Hypothalamus (tissue), 51 donors: ENCODE measurements at places on chromosomes 1 and 21.

GRCh38 chr1:236166041-236166440 lies 23.7 kb downstream of the GPR137B start:
- DNase-seq: no peak

- DNase-seq: no peak
These were observed 104.7 kb upstream of the KIAA0040 start for GRCh38 chr1:175297291-175297690.

GRCh38 chr1:105874621-105875020 lies 1181.9 kb upstream of the PRMT6 start:
- no peak for DNase-seq

- DNase-seq: no peak
These were observed 41.7 kb upstream of the IFFO2 start for GRCh38 chr1:18998016-18998724.

GRCh38 chr1:201505503-201505890 lies 1.4 kb downstream of the CSRP1 start:
- DNase-seq: no peak

DNA sequence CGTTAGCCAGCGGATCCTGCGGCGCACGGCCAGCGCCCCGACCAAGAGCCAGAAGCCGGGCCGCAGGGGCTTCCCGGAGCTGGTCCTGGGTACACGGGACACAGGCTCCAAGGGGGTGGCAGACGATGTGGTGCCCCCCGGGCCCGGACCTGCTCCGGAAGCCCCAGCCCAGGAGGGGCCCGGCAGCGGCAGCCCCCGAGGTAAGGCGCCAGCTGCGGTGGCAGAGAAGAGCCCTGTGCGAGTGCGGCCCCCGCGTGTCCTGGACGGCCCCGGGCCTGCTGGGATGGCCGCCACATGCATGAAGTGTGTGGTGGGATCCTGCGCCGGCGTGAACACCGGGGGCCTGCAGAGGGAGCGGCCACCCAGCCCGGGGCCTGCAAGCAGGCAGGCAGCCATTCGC lies 24.2 kb downstream of the PANK4 start:
- no peak for DNase-seq

DNA sequence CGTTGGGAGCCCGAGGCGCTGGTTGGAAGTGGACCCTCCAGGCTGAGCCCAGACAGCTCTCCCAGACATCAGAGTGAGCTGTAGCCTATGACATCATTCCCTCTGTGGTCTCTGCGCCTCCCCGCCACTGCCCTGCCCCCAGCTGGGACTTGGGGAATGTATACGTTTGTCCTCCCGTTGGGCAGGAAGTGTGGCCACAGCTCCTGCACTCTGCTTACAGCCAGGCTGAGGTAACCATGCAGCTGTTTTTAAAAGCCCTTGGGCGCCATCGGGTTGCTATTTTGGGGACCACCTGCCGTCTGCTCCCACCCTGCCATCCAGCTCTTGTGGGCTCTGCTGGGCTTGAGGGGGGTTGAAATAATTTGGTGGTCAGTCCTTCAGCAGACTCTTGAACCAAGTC lies 7.8 kb downstream of the VASH2 start:
- DNase-seq: no peak

DNA sequence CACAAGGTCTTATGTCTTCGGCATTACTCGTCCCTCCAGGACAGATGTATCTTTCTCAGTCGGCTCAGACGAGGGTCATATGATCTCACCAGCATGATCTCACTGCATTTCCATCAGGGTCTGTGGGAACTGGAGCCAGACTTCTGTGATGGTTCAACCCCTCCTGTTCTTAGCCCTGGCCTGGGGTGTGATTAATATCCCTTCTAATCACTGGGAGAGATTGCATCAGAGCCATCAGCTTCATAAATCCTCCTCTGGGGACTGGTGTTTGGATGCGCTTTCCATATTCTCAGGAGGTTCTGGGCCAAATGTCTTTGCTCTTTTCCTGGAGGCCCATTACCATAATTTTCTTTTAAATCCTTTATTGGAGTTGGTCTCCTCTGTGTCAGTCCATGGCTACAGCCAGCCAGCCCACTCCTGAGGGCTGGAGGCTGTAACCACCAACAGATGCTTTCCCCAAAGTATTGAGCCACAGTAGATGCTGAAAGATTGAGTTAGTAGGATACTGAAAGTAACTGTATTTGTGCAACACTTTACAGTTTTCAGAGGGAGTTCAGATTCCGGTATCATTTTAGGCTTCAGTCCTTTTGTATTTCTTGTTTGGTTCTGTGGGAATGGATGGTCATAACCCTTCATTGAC lies 20.0 kb downstream of the CACNA1E start:
- DNase-seq: no peak

GRCh38 chr1:183270541-183271141 lies 84.6 kb downstream of the LAMC2 start:
- DNase-seq: no peak

GRCh38 chr21:20856926-20857325 lies 141.3 kb upstream of the NCAM2 start:
- DNase-seq: no peak

GRCh38 chr1:63836830-63837229 lies 63.0 kb downstream of the ROR1 start:
- DNase-seq: no peak

GRCh38 chr1:62142496-62142895 lies 52.2 kb upstream of the L1TD1 start:
- DNase-seq: no peak

- DNase-seq: peak; percentile 40
These were observed 33.1 kb downstream of the PTPRU start for GRCh38 chr1:29269382-29269781.

GRCh38 chr1:231241750-231242149 lies 738 bp downstream of the GNPAT start:
- DNase-seq: peak; percentile 28

GRCh38 chr1:178310685-178311105 lies 186.1 kb downstream of the CLEC20A start:
- DNase-seq: no peak

DNA sequence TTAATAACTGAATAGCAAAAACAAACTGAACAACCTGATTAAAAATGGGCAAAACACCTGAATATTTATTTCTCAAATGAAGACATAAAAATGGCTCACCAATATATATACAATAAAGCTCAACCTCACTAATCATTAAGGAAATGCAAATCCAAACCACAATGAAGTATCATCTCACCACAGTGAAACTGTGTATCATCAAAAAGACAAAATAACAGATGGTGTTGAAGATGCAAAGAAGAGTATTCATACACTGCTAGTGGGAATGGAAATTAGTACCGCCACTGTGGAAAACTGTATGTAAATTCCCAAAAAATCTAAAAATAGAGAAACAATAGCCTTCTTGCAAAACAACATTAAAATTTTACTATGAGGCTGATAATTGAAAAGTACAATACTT lies 1660.1 kb upstream of the B3GALT2 start:
- DNase-seq: no peak

DNA sequence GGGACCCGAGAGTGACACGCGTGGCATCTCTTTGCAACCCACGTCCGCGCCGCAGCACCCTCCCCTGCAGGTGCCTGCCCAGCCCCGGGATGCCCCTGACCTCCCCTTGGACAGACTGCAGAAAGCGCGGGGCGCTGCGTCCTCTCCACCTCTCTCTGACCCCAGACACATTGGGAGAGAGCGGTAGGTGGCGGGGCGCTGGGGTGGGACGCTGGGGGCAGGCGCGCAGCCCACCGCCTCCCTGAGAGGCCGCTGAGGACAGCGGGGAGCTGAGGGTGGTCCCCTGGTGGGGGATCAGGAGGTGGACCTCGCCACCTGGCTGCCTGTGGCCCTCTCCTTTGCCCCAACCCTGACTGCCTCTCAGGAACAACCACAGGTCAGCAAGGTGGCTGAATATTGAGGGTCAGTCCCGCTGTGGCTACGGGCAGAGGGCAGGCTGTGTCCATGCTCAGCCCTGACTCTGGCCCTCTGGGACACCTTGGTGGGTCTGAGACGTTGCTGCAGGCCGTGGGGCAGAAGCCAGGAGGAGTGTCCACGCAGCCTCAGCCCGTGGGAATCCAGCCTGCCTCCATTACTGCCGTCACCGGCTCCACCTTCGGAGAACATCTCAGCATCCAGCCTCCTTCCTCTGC lies 761 bp upstream of the UBE2J2 start:
- DNase-seq: peak; percentile 7

DNA sequence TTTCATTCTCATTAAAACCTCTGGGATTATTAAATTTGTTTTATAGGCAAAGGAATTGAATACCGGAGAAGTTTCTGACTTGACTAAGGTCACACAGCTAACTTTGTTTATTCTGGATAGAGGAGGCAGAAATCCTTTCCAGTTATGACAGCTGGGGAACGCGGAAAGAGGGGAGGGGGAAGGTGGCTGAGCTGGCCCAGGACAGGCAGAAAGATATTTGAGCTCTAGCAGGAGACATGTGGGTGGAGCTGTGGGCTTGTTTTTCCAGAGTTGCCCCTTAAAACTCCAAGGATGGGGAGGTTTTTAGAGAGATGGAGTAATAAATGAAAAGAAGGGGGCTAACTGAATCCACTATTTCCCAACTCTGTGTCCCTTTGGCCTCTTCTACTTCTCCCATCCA lies 27.8 kb downstream of the FOXD2 start:
- no peak for DNase-seq

DNA sequence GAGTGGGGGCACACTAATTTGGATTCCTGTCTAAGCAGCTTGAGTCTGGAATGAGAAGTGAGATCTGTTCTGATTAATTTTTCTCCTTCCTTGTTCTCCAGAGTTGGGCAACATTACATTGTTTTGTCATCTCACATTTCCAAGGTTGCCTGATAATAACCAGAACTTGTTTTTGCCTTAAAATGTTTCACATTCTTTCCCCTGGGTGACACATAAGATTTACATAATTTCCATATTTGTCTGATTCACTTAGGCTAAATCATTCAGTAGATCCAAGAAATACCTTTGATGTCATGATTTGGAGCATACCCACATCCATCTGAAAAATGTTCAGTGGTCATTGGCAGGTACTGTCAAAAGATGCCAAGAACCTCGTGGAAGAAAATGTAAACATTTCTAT lies 60.3 kb downstream of the XCL2 start:
- no peak for DNase-seq

DNA sequence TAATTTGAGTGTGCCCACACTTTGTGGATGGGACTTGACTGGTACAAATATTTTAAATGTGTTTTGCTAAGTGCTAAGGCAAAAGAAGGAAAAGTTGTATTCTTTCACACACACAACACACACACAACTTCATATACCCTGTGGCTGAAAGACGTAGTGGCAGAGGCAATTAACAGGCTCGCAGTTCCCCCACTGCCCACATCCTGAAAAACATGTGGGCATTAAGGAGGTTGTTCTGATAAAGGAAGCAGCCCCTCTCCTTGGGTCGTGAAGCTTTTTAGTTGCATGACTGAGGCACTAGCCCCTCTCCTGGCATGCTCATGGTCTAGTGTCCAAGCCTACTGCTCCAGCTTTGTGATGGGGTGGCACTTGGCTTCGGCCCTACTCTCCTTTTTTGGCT lies 14.3 kb upstream of the ADAM30 start:
- no peak for DNase-seq

GRCh38 chr1:32917521-32917920 lies 16.3 kb upstream of the TMEM54 start:
- DNase-seq: no peak

DNA sequence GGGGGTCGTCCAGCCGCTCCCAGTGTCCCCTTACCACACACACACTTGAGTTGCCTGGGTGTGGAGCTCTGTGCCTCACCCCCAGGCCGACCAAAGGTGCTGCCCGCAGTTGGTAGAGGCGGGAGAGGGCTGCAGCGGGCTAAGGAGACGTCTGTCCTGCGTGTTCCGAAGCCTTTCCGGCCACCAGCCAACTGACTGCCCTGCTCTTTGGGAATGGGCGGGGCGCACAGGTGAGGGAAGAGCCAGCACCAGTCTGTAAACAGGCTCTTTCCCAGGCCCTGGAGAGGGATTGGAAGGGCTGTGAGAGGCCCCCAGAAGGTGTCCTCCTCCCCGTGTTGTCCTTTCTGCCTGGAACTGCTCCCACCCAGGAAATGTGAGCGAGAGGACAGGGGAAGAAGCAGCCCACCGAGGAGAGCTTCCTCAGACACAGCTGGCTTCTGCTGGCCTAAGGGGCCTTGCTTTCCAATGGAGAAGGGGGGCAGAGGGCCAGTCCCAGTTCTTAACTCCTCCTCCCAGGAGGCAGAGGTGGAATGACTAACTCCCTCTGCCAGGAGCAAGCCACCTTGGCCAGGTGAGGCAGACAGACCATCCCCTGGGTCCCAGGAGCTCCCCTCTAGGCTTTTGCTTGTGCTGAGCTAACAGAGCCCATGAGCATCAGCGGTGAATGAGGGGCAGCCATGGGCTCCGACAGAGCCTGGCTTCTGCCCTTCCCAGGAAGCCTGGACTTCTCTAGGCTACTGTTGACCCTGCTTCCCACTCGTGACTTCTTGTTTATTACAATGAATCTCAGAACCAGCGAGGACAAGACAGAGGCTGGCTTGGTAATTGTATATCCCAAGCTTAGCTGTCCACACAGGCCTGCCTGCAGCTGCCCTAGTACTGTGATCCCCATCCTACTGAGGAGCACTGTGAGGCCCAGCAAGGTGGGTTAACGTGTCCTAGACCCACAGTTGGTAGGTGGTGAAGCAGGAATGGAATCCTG lies 158.1 kb upstream of the COA6 start:
- no peak for DNase-seq

GRCh38 chr1:58983162-58983561 lies 199.3 kb upstream of the JUN start:
- DNase-seq: no peak

- DNase-seq: no peak
These were observed 30.5 kb upstream of the ATF3 start for GRCh38 chr1:212578041-212578440.

GRCh38 chr1:109796484-109797302 lies 33.0 kb upstream of the EPS8L3 start:
- no peak for DNase-seq

DNA sequence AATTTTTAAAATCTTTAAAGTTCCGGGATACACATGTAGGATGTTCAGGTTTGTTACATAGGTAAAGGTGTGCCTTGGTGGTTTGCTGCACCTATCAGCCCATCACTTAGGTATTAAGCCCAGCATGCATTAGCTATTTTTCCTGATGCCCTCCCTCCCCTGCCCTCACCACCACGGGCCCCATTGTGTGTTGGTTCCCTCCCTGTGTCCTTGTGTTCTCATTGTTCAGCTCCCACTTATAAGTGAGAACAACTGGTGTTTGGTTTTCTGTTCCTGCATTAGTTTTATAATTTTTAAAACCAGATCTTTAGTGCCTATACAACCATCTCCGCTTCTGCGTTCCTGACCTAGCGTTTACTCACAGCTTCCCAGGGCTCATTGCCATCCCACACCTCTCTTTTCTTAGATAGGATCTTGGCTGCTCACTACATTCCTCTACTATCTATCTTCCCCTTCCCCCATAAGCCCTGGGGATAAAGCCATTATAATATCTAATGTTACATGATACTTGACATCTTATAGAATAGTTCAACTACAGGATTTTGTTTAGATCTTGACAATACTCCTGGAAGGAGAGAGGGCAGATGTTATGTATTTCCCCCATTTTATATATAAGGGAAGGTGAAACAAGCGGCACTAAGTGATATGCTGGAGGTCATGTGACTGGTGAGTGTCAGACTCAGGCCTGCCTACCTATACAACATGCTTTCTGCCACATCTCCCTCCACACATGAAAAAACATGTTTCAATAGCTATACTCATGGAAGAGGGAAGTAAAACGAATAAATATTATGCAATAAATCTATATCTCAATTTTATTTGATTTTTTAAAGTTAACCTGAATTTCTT lies 52.3 kb upstream of the DNAJC6 start:
- DNase-seq: no peak
